ENCODE measurements at places on chromosomes 5 and 9. TPM values are rescaled to one million over a fixed set of nuclear protein-coding genes. Genes with fewer than 3 reads are reported as not detected.

The IL9 gene
- total RNA-seq = not detected

The FBLL1 gene
- 0.20 TPM for total RNA-seq

The ADAMTS12 gene
- total RNA-seq = not detected

The ACOT12 gene
- 0.41 TPM for total RNA-seq

The IDNK gene
- 10.2 TPM for total RNA-seq

The SIL1 gene
- 16.4 TPM for total RNA-seq

The CARTPT gene
- total RNA-seq = not detected

The ATOX1 gene
- total RNA-seq = 28.2 TPM

The PCDH12 gene
- total RNA-seq = not detected

The PCDHB16 gene
- total RNA-seq = not detected

The STPG3 gene
- not detected for total RNA-seq

The KCNMB1 gene
- not detected for total RNA-seq

The CTSV gene
- not detected for total RNA-seq

The C9orf50 gene
- not detected for total RNA-seq

The GARIN3 gene
- not detected for total RNA-seq

The KCNN2 gene
- total RNA-seq = not detected

The PCDHGA2 gene
- total RNA-seq = 0.19 TPM

The PCDHGB4 gene
- total RNA-seq = 0.23 TPM

The RETREG1 gene
- total RNA-seq = 28.0 TPM

The CKMT2 gene
- not detected for total RNA-seq

The MYO10 gene
- total RNA-seq = 0.17 TPM

The PCDHA2 gene
- total RNA-seq = not detected

The PRRT1B gene
- total RNA-seq = not detected

The SHISAL2B gene
- not detected for total RNA-seq

The PTGS1 gene
- 0.28 TPM for total RNA-seq

The PCDHB15 gene
- total RNA-seq = 0.53 TPM

The RHOBTB3 gene
- 0.61 TPM for total RNA-seq

The SHROOM1 gene
- 0.49 TPM for total RNA-seq

The OR1Q1 gene
- not detected for total RNA-seq

The CCNB1 gene
- 3.4 TPM for total RNA-seq

The FBN2 gene
- total RNA-seq = 0.30 TPM
